ENCODE measurements at places on chromosomes 7 and 10.

GRCh38 chr10:58742141-58742540, 229.5 kb downstream of the BICC1 start:
- DNase-seq, result no peak

DNA sequence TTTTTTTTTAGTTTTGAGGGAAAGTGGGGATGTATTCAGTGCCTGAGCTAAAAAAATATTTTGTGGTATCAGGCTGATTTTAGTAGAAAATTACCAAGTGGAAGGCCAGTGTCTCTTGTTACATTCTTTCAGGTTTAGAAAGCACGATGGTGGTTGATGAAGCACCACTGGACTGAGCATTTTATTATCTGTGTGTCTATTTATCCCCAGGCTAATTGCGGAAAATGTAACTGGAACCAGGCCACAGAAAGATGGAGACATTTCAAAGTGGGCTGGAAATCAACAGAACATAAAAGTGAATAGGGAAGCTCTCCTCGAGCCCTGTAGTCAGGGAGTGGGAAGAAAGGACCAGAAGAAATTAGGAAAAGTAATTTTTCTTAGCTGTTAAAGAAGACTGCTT, 261.0 kb downstream of the STK31 start:
- DNase-seq, result no peak

GRCh38 chr10:18737236-18737635, 78.0 kb downstream of the ARL5B start:
- no peak for DNase-seq

- no peak for DNase-seq
Measured at GRCh38 chr7:101395376-101395775, 32.7 kb downstream of the COL26A1 start.

- no peak for DNase-seq
Measured at GRCh38 chr10:79007421-79008319, 61.1 kb upstream of the ZMIZ1 start.

GRCh38 chr10:107232013-107232412, 67.5 kb upstream of the SORCS1 start:
- DNase-seq, result no peak
